ENCODE measurements at places on chromosomes 6 and 20.
A peak's percentile ranks its signal among the peaks of the same experiment; 100 is the strongest.

DNA sequence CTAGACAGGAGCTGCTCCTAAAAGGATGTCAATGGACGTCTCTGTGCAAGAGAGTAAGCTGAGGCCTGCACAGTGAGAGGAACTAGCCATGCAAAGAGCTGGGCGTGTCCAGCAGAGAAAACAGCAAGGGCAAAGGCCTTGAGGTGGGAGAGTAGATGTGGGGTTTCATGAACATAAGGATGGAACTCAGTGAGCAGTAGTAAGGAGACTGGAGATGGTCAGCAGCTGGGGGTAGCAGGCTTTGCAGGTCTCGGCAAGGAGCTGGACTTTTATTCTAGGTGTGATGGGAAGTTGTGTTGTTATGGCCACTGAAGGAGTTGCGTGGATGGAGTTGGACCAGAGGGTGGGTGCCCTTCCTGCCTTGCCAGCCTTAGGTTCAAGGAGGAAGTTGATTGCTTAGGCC lies 90.7 kb upstream of the SIRPA start:
- no peak for DNase-seq

GRCh38 chr6:90907931-90908655 lies 321.2 kb upstream of the MAP3K7 start:
- DNase-seq = no peak

- no peak for DNase-seq
Observed at GRCh38 chr20:57693670-57694329, 16.0 kb downstream of the PMEPA1 start.

DNA sequence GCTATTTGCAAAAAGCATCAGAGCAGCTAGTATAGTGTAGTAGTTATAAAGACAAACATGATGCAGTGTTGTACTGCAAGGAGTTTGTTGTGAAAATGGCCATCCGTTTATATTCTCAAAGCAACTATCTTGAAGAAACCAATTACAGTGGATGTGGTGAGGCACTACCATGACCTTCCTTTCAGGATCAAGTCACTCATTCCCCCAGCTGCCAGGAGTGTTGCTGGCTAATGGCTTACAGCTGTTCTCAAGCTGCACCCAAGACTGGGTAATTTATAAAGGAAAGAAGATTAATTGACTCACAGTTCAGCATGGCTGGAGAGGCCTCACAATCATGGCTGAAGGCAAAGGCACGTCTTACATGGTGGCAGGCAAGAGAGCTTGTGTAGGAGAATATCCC lies 29.0 kb downstream of the ADGRF4 start:
- no peak for DNase-seq

DNA sequence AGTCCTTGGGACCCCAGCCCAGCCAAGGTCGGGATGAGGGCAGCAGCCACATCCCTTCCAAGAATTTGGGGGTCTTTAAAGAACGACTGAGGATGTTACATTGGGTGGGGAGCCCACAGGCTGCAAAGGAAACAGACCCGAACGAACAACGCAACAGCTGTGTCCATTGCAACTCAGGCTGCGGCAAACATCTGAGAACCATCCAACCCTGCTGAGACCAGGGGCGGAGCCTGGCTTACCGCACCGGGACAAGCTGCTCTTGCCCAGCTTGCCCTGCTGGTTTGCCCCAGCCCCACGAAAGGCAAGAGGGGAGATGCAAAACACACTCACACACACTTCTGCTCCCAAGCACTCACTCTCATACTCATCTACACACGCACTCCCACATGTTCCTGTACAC lies 21.5 kb upstream of the TAF4 start:
- DNase-seq = no peak

GRCh38 chr6:96608074-96608473 lies 45.1 kb downstream of the FHL5 start:
- DNase-seq = no peak

- no peak for DNase-seq
Observed at GRCh38 chr6:133724726-133725125, 164.2 kb upstream of the TCF21 start.

GRCh38 chr20:25259788-25260254 lies 11.9 kb downstream of the PYGB start:
- no peak for DNase-seq

DNA sequence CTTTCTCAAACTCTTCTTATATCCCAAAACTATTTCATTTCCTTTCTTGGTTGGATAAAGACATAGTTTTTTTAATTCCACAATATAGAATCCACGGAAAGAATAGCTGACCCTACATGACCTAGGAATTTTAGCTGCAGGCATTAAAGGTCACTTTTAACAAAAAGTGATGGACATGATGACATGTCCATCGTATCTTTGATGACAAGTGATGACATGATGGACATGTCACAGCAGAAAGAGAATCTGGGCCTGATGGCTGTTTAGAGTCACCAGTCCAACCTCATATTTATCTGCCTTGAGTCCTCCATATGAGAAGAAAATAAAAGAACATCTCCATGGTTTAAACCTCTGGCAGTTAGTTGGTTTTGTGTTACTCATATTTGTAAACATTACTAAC lies 106.2 kb downstream of the PLG start:
- DNase-seq = no peak

- DNase-seq = no peak
Observed at GRCh38 chr6:132936646-132937045, 122.3 kb downstream of the RPS12 start.

DNA sequence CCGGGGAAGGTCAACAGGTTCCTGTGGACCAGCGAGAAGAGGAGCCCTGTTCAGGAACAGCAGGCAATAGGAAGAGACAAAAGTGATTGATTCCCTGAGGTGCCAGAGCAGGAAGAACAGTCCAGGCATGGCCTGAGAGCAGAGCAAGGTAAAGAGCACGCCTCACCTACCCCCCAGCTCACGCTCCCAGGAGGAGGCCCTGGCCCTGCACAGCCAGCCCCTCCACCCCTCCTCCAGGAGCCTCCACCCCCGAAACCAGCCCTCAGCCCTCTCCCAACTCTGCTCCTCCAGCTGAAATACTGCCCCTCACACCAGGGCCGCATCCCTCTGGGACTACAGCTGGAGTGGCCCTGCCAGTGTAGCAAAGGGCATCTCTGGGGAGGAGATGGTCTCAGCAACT lies 181.9 kb upstream of the QKI start:
- no peak for DNase-seq

DNA sequence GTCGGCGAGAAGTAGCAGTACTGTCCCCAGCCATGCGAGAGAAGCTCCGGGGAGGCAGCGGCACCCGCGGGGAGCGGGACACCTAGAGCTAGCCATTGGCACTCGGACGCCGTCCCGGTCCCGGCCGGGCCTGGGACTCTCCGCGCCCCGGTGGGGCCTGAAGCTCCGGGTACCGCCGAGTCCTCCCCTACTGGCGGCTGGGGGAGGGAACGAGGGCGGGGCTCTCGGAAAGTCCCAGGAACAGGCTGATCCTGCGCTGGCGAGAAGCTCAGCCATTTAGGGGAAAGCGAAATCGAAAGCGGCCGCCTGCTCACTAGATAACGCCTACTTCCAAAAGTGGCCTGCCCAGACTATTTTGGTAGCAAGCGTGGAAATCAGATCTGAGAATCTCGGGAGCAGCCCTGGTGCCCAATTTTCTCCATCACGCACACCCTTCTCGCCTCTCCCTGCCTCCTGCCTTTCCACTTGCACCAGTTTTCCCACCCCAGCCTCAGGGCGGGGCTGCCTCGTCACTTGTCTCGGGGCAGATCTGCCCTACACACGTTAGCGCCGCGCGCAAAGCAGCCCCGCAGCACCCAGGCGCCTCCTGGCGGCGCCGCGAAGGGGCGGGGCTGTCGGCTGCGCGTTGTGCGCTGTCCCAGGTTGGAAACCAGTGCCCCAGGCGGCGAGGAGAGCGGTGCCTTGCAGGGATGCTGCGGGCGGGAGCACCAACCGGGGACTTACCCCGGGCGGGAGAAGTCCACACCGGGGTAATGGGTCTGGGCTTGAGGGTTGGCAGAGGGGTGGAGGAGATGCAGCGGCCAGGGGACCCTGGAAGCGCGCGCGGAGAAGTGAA lies at the start of the genes PSMB9 and TAP1:
Gene PSMB9 (plus strand): TSS at position 652 of the 835 bp plus-strand sequence. CDS start 38 bp downstream, at position 690.
Gene TAP1 (minus strand): TSS at position 164 of the 835 bp plus-strand sequence. CDS start 68 bp downstream, at position 96.
- peak; percentile 94 for DNase-seq

DNA sequence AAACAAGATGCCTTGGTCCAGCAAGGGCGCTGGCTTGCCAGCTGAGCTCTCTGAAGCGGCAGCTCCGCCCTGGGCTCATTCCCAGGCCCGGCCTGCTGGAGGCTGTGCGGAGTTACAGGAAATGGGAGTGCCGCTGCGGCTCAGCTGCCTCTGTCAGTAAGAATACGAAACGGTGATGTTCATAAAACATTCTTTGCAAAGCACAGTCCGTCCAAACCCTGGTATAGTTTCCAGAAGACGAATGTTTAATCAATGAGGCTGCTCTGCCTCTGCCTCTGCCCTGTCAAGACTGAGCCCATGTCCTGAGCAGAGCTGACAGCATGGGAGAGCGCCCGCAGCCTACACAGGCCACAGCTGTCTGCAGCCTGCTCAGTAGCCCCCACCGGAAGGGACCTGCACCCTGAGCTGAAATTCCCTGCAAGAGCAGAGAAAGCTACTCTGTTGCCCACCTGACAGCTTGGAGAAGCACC lies 153.3 kb upstream of the SNX9 start:
- DNase-seq = no peak

GRCh38 chr20:4371623-4372251 lies 350.0 kb upstream of the PRND start:
- DNase-seq = no peak

DNA sequence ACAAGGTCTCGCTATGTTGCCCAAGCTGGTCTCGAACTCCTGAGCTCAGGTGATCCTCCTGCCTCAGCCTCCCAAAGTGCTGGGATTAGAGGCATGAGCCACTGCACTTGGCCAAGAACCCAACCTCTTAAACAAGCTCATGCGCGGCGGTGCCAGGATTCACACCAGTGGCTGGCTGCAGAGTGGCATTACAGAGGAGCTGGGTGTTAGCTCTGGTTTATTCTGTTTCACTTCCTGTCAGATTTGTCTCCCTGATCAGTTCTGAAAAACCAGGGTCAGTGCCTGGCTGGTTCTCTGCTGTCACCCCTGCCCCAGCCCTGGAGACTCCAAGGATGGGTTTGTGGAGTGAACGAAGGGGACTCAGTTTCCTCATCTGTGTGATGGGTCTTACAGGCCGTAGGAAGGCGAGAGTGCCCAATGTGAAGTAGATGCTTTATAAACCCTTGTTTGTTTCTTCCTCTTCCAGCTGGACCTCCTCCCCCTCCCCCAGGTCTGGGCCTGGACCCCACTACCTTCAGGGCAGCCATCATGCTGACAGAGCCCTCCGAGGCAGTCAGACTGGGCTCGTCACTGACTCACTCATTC lies 63.4 kb downstream of the UBE2V1 start:
- no peak for DNase-seq

DNA sequence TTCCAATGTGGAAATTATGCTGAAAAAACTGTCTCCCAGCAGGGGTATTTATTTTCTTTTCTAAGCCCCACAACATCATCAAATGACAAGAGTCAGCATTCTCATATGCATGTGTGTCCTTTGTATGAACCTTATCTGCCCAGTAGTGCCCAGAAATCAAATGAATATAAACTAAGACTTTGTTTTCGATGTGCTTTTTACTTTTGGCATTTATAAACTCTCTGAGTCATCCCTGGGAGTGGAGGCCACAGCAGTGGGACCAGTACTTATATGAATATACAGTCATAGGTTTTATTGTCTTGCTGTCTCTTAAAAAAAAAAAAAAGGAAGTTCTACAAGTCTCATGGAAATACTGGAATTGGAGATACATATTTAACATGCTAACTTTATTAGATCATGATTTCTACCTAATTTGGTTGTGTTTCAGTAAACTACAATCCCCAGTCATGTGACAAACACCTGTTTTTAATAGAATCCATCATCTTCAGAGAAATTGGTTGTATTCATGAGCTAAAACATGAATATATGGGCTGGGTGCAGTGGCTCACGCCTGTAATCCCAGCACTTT lies 99.2 kb upstream of the TMEM181 start:
- DNase-seq = no peak

DNA sequence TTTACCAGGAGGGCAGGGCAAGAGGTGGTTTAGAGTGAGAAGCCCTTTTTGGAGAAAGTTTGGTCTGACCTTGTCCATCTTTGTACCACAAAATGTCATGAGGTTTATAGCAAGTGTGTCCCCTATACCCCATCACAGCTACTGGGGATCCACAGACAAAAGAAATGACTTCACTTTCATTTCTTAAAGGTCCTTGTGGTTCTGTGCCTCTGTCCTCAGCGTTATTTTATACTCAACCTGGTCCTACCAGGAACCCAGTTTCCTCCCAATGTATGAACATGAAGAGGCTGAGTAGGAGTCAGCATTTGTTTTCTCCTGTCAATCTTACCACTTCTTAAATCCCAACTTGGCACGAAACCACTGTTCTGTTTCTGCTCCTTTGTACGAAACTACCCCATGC lies 157.6 kb downstream of the NFATC2 start:
- DNase-seq = no peak

DNA sequence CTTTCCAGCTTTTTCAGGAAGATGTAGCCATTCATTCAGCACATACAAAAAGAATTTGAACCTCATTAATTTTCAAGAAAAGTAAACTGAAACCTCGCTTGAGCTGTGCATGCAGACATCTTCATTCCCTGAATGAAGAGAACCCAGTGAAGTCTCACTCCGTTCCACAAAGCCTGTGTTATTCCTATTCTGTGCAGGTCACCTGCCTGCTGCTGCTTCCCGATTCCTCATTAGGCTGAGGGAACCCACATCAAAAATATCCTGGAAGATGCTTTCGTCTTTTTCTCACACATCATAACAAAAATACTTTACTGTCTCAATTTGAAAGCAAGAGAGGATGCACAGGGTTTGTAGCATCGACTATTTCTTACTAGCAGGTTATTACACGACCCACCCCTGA lies 40.1 kb downstream of the TRMT6 start:
- DNase-seq = no peak

DNA sequence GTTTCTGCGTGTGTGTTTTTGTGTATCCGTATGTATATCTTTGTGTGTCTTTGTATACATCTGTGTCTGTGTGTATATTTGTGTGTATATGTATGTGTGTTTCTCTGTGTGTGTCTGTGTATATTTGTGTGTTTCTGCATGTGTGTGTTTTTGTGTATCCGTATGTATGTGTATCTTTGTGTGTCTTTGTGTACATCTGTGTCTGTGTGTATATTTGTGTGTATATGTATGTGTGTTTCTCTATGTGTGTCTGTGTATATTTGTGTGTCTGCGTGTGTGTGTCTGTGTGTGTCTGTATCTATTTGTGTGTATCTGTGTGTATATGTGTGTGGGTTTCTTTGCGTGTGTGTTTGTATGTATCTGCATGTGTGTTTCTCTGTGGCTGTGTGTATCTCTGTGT lies 192.6 kb downstream of the CDH4 start:
- DNase-seq = no peak

GRCh38 chr6:106895703-106896040 lies 78.9 kb downstream of the CD24 start:
- DNase-seq = no peak

Measured in stimulated activated CD4-positive, alpha-beta T cell treated with anti-CD3 and anti-CD28 coated beads, Interleukin-4, amount 100 ng/mL, for 48 hours (primary cell).